ENCODE measurements at places on chromosomes 4 and X.

DNA sequence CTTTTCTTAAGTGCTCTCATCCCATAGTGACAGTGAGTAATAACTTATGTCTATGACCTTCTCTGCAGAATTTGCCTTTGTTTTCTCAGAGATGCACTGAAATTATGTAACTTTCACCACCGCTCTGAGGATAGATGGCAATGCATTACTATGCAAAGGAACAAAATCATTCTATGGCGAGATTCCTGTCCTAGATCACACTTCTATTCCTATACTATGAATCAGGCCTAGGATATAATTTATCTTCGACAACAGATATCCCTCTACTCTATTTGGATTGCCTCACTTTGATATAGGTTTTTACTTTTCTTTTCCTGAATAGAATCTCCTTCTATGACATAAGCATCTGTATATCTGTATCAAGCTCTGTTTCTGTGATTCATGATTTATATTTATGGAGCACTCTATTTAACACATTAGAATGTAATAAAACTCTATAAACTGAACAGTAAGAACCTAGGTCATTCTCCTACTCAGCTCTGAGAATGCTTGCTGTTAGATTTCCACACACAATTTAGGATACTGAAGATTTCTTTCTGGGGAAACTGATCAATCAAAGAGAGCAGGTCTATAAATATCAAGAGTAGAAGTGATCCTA, 1082.3 kb upstream of the ADGRL3 start:
- no peak for DNase-seq

DNA sequence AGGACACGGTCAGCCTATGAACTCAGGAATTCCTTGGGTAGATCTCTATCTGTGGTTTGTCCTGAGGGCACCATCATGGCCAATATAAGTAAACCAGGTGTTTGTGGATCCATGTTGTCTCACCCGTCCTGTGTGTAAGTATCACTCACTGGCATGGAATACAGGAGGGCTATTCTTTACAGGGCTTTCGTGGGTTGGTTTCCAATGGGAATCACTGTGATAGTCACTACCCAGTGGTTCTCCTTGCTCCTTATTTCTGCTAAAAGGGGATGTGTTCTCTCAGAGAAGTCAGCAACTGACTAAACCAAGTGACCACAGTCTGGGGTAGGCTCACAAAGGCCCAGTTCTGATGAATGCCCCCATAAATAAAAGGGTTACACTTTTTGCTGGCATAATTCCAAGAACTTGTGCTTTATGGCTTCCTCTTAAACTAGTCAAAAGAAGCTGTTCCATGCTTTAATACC, 236.7 kb upstream of the JADE1 start:
- no peak for DNase-seq

GRCh38 chrX:65601126-65601525, 66.3 kb upstream of the MSN start:
- no peak for DNase-seq

DNA sequence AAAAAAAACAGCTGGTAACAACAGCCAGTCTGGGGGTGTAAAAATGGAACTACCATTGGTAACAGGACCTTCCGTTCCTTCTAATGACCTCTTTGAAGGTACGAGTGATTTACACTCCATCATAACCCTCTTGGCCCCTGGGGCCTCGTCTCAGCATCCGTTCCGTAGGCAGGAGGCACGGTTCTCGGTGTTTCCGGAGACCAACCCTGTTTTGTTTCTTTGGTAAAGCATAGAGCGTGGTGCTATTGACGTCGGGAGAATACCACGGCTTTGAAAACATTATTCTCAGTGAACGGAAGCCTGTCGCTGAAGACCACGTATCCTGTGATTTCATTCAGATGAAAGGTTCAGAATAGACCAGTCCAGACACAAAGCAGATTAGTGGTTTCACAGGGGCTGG, 198.9 kb downstream of the ASMT start:
- no peak for DNase-seq

GRCh38 chr4:146059151-146059550, 116.4 kb upstream of the LSM6 start:
- DNase-seq = no peak

DNA sequence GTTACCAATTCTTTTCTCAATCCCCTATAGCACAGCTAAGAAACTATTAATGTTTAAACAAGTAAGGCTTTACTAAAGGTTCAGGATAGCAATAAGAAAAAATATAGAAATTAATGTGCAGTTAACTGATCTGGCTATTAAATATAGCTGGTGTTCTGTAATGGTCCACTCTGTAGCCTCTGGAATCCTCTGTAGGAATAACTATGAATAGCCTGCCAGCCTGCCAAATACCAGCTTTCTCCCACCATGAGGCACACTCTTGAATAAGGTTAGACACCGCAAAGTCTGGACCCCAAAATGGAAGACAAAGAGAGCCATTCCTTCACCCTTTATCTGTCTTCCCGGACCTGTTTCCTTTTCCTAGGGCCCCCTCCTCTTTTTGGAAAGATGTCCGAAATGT, 30.6 kb downstream of the CEP44 start:
- no peak for DNase-seq

DNA sequence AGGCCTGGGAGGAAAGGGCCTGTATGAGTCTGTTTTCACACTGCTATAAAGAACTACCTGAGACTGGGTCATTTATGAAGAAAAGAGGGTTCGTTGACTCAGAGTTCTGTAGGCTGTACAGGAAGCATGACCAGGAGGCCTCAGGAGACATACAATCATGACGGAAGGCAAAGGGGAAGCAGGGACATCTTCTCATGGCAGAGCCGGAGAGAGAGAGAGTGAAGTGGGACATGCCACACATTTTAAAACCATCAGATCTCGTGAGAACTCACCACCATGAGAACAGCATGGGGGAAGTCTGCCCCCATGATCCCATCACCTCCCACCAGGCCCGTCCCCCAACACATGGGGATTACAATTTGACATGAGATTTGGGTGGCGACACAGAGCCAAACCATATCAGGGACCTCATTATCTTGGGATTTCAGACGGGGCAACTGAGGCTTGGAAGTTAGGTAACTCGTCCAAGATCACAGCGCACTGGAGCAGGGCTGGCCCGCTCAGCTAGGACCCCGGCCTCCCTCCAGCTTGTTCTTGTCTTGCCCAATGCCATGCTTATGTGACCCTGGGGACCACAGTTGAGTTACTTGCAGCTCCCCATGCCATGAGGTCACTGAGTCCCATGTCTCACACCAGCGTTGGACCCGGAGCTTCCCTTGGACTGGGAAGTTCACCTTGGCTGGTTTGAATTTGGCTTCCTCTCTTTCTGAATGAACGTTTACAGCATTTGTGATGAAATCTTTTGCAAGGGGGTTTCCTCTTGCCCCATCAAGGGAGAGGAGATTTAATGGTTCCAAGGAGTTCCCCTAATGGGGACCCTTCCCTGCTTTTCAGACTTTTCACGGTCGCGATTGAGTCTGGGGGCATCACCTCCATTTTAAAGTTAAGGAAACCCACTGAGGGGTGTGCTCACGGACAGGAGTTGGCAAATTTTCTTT, 18.1 kb downstream of the HTRA3 start:
- no peak for DNase-seq
